Hepatocyte (in vitro differentiated cells): ENCODE measurements at places on chromosomes 13 and 19.
A peak's percentile ranks its signal among the peaks of the same experiment; 100 is the strongest.

GRCh38 chr19:58330458-58330857 lies 3.7 kb downstream of the ZSCAN22 start:
- DNase-seq, result peak; percentile 31
- peaks cover 12% of the 10 kb centered on the region for H3K4me1 ChIP-seq
- H3K27me3 ChIP-seq, result no peaks in the 10 kb centered on the region

- H3K4me1 ChIP-seq, result peaks cover 11% of the 10 kb centered on the region
- H3K27ac ChIP-seq, result no peak overlapping the region
- H3K27me3 ChIP-seq, result no peaks in the 10 kb centered on the region
Measured at GRCh38 chr19:54165222-54165621, 5.7 kb upstream of the LENG1 start.

- DNase-seq, result no peak
- no peaks in the 10 kb centered on the region for H3K4me1 ChIP-seq
- no peaks in the 10 kb centered on the region for H3K36me3 ChIP-seq
- H3K27ac ChIP-seq, result no peak overlapping the region
- H3K4me3 ChIP-seq, result no peak overlapping the region
Measured at GRCh38 chr19:17001603-17002183, 24.9 kb downstream of the CPAMD8 start.

DNA sequence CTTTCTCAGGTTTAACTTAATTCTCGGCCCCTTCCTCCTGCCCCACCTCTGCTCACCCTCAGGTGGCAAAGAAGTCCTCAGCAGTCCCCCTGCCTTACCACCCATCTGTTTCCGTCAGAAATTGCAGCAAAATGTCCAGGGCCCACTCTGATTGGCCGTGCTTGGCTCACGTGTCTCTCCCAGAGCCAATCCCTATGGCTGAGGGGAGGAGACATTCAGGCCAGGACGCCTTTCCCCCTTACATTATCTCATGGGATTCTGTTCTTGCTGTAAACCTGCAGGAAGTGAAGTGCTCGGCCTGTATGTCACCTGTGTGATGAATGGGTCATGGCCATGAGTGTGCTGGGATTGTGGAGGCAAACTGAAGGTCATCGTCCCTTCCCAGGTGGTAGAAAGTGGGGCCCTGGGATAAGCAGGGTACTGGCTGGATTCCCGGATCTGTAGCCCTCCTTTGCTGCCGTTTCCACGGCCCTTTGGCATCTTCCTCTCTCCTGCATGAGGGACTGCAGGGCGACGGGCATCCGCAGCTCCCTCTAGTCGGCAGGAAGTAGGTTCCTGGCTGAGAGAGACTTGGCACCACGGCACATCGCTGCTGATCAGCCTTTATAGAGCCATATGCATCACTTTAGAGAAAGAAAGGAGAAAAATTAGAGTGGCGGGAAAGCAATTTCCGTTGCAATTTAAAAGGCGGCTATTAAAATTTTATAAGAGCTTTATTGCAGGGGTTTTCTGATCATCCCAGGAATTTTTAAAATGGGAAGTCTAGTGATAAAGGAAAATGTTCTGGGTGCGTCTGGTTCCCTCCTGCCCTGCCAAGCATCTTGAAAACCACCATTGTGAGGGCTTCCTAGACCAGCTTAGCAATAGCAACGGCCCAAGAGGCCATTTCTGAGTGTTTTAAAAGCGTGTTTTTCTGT lies 118.2 kb downstream of the SIPA1L3 start:
- peaks cover 10% of the 10 kb centered on the region for H3K4me1 ChIP-seq
- H3K27ac ChIP-seq, result peak overlapping the region; percentile 71
- no peaks in the 10 kb centered on the region for H3K27me3 ChIP-seq

DNA sequence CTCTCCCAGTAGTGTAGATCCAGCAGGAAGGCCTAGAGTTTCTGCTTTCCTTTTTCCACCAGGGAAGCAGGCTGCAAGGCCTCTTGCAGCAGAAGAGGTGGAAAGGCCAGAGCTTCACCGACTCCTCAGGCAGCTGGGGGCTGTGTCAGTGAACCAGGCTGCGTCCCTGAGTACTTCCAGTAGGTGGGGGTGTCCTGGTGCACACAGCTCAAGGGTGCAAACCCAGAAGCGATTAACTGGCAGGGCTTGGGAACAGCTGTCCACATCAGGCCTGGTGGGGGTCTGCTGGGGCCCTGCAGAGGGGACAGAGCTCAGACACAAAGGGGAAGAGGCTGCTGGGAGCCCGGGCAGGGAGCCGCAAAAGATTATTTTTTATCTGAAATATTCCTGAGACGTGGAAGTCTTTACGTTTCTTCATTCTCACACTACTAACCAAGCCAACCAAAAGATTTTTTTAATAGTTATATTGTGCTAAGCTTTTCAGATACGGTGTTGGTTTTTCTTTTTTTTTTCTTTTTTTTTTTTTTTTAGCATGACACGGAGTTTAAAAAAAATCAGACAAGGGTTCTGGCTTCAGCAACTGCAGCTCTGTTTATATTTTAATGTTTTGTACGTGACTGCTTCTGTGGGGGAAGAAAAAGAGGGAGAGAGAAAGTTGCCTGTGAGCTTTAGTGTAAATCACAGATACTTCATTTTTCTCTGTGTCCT lies 11.0 kb downstream of the TSHZ3 start:
- H3K4me3 ChIP-seq, result no peak overlapping the region
- peak; percentile 82 for DNase-seq
- no peaks in the 10 kb centered on the region for H3K27me3 ChIP-seq
- H3K27ac ChIP-seq, result peak overlapping the region; percentile 59
- peaks cover 41% of the 10 kb centered on the region for H3K4me1 ChIP-seq

DNA sequence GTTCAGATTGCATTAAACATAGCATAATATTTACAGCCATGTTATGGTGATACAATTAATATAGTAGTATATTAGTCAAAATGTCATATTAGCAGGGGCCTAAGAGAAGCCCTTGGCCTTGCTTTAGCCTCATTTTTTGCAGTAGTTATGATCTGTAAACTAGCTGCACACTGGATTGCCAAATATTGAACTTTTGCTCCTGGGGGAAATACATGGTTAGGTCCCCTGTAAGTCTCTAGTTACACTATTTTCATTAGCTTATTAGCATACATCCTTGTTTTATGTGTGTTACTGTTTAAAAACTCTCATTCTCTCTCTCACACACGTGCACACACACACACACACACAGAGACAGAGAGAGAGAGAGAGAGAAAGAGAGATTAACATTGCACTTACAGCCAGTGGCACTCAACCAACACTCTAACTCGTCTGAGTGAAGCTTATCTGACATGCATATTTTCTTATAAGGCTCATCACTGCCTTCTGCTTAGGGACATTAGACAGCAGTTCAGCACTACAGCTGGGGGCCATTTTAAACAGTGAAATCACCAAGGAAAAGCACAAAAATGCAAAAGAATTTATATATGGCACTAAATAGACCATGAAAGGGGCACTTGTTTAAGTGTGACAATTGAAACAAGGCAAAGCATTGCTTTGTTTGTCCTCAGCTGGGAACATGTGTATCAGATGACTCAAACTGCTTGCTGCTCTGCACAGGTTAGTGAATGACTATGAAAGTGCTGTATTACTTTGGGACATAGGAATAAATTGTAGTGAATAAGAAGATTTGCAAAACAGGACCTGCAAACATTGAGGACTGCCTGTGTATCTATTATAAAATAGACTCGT lies 278.7 kb downstream of the GPC6 start:
- no peaks in the 10 kb centered on the region for H3K36me3 ChIP-seq
- peak; percentile 13 for DNase-seq
- no peaks in the 10 kb centered on the region for H3K27me3 ChIP-seq

GRCh38 chr19:50362030-50362412 lies 3.4 kb downstream of the NAPSA start:
- no peaks in the 10 kb centered on the region for H3K27me3 ChIP-seq
- no peak for DNase-seq
- no peaks in the 10 kb centered on the region for H3K4me1 ChIP-seq
- H3K27ac ChIP-seq, result no peak overlapping the region
- no peaks in the 10 kb centered on the region for H3K36me3 ChIP-seq
